Panc1 (cell line): ENCODE measurements at places on chromosomes 2 and 18.
A peak's percentile ranks its signal among the peaks of the same experiment; 100 is the strongest.

GRCh38 chr2:43344868-43345373 is 118.5 kb upstream of the ZFP36L2 start:
- DNase-seq, result no peak

- DNase-seq, result no peak
Measured at GRCh38 chr2:236015171-236015570, 153.0 kb downstream of the GBX2 start.

GRCh38 chr2:214293593-214293992 is 117.3 kb upstream of the VWC2L start:
- no peak for DNase-seq

- no peak for DNase-seq
Measured at GRCh38 chr18:10314066-10314465, 140.4 kb upstream of the APCDD1 start.

DNA sequence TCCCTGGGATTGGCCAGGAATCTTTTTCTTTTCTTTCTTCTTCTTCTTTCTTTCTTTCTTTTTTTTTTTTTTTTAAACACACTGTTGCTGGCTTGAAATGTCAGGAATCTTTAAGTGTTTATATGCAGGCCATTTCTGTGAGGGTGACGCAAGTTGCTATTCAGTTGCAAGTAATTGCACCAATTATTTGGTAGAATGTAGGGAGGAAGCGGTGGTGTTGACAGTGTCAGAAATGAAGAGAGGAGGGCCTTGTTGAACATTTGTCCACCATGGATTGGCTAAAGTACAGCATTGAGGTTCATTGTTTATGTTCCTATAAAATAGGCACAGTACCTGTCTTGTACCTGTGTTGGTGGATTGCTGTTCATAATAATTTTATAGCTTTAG is 6.5 kb downstream of the RPIA start:
- no peak for DNase-seq

- DNase-seq, result no peak
Measured at GRCh38 chr2:216560838-216561270, 62.2 kb downstream of the RPL37A start.

GRCh38 chr2:120963997-120964705 is 228.5 kb downstream of the GLI2 start:
- no peak for DNase-seq

- DNase-seq, result no peak
Measured at GRCh38 chr2:227234429-227234828, 70.0 kb downstream of the COL4A3 start.

DNA sequence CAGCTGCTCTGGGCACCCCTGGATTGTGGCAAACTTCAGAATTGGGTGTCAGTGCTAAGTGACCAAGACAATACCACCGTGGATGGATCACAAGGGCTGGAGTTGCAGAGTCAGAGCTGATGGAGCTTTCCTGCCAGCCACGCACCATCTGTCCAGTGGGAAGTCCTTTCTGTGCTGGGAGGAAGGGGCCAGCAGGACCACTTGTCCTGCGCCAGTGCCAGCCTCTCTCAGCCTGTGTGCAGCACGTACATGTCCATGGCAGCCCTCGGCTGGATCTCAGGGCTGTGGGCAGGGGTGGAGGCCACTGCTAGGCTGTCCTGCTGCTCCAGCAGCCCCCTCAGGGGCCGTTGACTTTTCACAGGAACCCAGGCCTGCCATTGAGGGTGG is 33.3 kb downstream of the RAB31 start:
- DNase-seq, result no peak

GRCh38 chr2:16014041-16014787 is 73.9 kb downstream of the MYCN start:
- no peak for DNase-seq

DNA sequence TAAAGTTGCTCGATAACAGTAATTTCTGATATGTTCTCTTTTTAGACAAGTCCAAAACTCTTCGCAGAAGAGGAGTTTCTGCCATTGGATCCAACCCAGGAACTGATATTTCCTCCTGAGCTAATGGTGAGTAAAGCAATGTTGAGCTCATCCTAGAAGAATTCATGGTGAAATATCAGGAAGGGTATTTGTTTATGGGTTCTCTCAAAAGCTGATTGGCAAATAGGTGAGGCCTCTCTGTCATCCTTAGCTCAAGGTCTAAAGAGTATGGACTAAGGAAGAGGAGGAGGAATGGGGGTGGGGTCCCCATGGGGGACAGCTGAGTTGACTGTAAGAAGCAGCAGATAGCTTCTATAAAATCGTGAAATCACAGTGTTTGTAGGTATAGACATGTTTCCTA is 18.2 kb downstream of the AOX1 start:
- peak; percentile 61 for DNase-seq

- no peak for DNase-seq
Measured at GRCh38 chr2:134161170-134161547, 92.7 kb upstream of the MGAT5 start.

- no peak for DNase-seq
Measured at GRCh38 chr2:96103761-96104486, 12.4 kb downstream of the ADRA2B start.

DNA sequence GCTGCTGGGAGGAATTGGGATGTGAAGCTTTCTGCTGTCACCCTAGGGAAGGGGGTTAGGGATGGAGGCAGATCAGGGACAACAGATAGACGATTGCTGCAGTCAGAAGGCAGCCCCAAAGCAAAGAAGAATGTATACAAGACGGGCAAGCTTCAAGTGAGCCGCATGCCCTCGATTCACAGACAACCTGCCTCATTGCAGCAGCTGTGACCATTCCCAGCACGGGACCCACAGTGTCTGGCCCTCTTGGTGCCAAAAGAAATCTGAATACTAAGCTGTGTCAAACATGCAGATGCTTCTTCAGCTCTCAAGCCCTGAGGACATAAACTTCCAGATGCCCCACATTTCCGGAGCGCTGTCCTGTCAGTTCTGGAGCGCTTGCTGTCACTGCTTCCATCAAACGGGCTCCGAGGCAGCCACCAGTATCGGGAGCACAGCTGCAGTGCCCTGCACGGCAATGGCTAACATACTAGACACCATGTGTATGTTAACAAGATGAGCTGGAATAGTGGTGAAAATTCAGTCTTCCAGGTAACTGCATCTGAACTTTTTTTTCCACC is 33.8 kb downstream of the PRELID3A start:
- no peak for DNase-seq
